AG20443 (cell line): ENCODE measurements at places on chromosomes 7 and 10.

DNA sequence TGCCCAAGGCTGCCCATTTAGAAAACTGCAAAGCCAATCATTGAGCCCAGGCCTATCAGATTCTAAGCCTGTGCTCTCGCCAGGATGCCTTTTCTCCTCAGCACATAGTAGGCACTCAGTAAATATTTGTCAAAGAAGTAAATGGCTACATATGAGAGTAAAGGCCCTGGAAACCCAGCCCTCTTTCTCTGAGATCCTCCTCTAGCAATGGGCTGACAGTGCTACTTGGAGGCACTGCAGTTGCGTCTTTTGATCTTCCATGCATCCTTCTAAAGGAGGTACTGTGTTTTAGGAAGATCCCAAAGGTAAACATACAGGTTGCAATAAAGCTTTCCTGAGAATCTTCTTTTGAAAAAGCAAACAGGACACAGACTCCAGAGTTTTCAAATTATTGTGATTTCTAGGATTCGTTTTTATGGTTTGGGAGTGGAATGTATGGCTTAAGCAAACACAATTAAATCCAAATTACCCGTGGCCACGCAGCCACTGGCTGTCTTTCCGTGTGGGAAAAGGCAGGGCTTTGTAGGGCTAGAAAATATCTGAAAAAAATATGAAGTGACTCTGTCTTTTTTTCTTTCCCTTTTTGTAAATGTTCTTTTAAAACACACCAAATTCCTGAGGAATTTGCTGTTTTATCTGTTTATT, 151.3 kb upstream of the BMPER start:
- no peak for DNase-seq

- no peak for DNase-seq
These were observed 795.9 kb downstream of the XPNPEP1 start for GRCh38 chr10:109127363-109127762.

GRCh38 chr7:77536017-77536412, 1.1 kb upstream of the PTPN12 start:
- no peak for DNase-seq

DNA sequence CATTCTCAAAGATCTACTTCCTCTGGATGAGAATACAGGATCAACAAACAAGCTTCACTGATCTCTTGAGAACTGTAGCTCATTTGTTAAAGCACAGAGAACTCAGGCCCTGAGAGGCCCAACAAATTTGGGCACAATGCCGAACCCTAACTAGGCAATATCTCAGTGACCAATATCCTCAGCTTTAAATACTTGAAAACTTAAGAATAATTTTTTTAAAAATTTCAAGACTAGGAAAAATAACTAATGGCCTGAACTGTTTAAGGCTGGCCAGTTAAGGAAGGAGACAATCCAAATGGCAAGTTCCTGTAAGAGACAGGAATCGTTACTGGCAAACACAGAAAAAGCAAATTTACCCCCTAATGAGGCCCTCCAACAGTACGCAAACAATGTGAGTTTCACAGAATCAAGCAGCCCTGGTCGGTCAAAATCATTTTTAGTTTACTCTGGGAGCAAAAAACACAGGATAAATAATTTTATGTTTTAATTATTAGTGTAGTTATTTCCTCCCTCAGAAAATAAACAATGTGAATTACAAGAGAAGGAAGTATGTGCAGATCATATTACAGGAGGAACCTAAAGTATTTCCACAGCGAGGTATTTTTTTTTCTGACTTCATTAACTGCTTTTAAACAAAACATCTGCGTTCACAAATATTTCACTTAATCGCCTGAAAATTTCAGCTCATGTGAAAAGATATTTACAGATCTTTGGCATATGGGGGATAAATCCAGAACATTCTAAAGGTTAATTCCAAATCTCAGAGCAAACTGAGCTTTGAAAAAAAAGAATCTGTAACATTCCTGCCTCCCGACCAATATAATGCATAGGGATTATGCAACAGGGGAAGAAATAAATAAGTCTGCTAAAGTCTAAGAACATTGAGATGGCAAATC, 39.5 kb downstream of the NT5C2 start:
- DNase-seq, result no peak

DNA sequence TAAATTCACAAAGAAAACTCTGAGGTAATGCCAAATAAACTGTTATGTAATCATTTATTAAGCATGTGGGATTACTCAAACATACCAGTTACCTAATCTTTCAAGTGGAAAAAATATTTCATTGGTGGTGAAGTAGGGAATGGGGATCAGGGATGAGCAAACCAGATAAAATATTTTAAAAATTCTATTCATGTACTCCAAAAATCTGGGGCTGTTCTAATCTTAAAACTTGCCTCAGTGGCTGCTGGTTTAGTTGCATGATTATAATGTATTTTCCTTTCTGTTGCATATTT, 19.5 kb downstream of the LMOD2 start:
- peak; percentile 60 for DNase-seq

GRCh38 chr7:3112479-3113134, 68.9 kb upstream of the CARD11 start:
- no peak for DNase-seq

- no peak for DNase-seq
These were observed 1.8 kb downstream of the PRKCQ start for GRCh38 chr10:6578251-6578771.

- DNase-seq, result peak; percentile 83
These were observed 11.5 kb upstream of the MICU1 start for GRCh38 chr10:72637398-72637857.

DNA sequence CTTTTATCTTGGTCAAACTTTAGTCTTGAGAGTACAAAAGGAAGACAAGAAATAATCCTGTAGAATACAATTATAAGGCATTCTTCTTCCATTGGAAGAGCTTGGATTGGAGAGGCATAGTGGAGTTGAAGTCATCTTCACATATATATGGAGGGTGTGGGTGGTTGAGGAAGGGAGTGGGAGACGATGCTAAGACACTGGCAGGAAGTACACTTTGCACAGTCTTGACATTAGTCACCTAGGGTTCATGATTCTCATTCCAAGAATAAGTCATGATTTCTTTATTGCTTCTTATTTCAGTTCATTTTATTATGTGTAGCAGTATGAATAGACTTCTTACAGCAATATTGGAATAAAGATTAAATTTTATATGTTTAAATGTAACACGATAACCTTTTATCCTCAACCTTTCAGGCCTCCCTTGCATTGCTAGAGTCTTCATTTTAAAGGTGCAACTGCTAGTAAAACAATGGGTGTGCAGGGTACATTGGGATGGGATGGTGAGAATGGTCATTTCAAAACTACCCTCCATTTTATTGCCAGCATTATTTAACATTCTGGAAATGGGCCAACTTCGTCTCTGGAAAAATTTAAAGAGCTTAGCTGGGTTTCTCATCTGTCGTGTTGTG, 12.3 kb upstream of the SLC26A3 start:
- DNase-seq, result no peak

- no peak for DNase-seq
These were observed 719.6 kb upstream of the GRM3 start for GRCh38 chr7:85924062-85924461.

GRCh38 chr10:52215745-52216361, 98.2 kb upstream of the DKK1 start:
- DNase-seq, result peak; percentile 38

- peak; percentile 63 for DNase-seq
These were observed 246.1 kb downstream of the REEP3 start for GRCh38 chr10:63767138-63767801.

- no peak for DNase-seq
These were observed 270.4 kb downstream of the ZMYND11 start for GRCh38 chr10:405648-406047.

- no peak for DNase-seq
These were observed 104.2 kb downstream of the KIF20B start for GRCh38 chr10:89805599-89806013.

- DNase-seq, result no peak
These were observed 176.0 kb downstream of the NOC3L start for GRCh38 chr10:94186722-94187121.

DNA sequence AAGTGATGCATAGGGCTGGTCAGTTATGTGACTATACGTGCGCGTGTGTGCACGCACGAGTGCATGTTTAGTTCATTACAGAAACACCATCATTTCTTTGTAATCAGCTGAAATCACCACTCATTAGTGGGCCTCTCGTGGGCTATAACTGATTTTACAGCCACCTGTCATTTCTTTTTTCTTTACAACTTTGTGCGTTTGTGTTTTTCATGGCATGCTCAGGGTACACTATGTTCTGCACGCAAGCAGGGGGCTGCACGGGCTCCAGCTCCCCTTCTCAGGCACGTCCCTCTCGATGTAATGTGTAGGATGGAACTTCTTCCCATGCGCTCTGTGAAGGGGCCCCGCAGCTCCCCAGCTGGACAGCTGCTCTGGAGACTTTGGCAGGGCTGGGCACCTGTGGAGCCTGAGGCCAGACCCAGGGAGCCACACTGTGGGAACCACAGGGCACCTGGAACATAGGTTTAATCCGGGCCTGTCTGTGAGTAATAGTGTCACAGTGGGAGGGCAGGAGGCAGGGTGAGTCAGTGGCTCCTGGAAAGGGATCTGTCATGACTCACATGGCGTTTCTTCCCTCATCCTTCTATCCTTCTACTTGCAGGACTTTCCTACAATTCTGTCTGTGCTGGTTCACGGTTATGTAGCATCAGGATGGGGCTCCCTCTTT, 4.9 kb downstream of the GCK start:
- DNase-seq, result peak; percentile 91

- DNase-seq, result peak; percentile 77
These were observed 24.7 kb upstream of the PIK3CG start for GRCh38 chr7:106840342-106840741.

DNA sequence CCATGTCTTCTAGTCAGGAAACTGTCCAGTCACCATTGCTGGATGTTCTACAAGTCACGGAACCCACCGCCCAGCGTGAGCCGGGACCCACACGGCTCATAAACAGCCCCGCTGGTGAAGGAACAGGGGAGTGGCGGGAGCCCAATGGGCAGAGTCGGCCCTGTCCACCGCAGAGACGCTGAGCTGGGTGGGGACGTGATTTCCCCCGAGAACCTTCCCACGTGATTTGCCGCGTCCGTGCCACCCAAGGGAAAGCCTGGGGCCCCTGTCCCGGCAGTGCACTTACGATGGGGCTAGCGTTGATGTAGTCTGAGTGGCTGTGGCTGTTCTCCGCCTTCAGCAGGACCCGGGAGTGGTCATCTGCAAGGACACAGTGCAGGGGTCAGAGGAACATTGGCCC, 266.9 kb downstream of the DNAJB6 start:
- no peak for DNase-seq

GRCh38 chr7:29748286-29749099, 57.8 kb upstream of the WIPF3 start:
- peak; percentile 27 for DNase-seq

GRCh38 chr7:27472043-27472442, 190.6 kb downstream of the HIBADH start:
- no peak for DNase-seq

- peak; percentile 76 for DNase-seq
These were observed 19.1 kb downstream of the ABLIM1 start for GRCh38 chr10:114638821-114639625.

DNA sequence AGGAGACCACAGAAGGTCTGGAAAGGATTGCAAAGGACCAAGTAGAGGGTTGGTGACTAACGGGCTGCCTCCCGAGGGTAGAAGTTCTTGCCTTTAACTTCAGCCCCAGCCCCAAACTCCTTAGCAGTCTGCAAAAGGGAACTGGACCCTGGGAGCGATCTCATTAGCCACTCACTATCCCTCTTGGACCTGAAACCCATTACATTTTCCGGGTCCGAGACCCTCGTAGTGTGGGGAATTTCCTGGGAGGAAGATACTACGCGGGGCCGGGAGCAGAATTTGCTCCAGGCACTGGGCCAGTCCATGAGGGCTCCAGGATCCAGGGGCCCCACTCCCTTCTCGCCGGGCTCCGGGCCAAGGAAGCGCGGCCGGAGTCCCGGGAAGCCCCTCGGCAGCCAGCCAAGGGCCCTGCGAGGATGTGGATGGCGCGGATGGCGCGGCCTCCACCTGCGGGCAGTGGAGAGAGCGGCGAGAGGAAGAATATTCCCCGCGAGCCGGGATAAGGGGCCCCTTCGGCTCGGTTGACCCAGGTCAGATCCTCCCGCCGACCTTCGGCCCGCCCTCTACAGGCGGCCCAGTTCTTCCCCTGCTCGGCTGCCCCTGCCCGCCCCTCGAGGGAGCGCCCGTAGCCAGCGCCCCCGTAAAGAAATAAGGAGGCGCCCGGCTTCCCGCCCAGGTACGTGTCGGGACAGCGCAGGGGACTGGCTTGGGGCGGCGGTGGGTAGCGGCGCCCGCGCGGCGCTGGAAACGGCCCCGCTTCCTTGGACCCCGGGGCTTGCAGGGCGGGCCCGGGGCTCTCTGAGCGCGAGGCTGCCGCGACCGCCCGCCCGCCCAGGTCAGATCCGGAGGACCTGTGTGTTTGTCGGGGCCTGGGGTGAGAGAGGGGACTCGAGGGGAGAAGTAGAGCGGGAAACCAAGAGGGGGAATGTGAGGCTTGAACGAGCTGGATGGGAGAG, at the start of gene MYO3A:
Gene MYO3A, plus strand, starts transcription at position 577 of the 956 bp plus-strand sequence. CDS start 17,882 bp downstream, outside the sequence.
- DNase-seq, result no peak

DNA sequence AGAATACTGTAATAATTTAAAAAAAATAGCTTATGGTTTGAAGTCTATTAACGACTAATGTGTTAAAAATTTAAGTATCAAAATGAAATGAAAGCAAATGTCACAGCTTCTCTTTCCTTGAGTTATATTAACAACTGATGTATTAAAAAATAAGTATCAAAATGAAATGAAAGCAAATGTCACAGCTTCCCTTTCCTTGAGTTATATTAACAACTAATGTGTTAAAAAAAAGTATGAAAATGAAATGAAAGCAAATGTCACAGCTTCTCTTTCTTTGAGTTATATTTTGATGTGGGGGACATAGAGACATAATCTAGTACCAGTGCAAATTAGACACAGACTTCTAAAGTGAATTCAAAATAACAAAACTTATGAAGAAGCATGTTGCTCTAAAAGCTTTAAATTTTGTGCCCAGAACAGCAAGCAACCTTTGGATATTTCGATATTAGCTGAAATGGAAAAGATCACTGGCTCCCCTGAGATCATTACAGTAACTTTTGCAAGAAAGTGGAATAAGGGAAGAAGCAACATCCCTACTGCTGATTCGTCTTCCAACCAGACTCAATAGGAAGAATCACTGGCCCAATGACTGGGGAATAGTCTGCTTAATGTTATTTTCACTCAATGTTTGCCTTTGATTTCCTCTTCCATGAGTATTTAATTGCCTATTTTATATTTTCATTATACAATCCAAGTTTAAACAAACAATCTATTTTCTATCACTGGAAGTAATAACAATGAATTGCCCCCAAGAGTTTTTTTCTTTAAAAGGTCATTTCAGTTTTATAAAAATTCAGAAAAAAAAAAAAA, 8.0 kb downstream of the SKAP2 start:
- peak; percentile 10 for DNase-seq

- DNase-seq, result peak; percentile 65
These were observed 39.7 kb downstream of the CACNB2 start for GRCh38 chr10:18179891-18180290.

DNA sequence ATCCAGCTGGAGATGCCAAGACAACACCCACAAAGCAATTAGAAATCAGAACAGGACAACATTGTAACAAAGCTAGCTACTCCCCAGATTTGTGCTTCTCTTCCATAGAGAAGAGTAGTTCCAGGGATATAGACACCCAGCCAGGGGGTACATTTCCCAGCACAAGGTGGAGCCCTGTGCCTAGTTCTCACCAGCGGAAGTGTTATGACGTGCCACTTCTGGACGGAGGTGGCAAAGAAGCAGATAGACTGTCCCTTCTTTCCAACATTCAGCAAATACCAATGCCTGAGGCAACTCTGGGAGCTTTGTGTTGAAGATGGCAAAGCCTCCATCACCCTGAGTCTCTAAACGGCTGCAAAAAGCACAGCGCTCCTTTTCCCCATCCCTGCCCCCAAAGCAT, 23.4 kb upstream of the GSAP start:
- no peak for DNase-seq

GRCh38 chr7:104225451-104225850, 17.6 kb upstream of the ORC5 start:
- DNase-seq, result no peak

- DNase-seq, result no peak
These were observed 595.4 kb upstream of the GHITM start for GRCh38 chr10:83543691-83544462.
